ENCODE measurements at places on chromosomes 1 and 21. TPM values are rescaled to one million over a fixed set of nuclear protein-coding genes. Genes with fewer than 3 reads are reported as not detected.

GRCh38 chr1:228748431-228748830 lies 13.2 kb downstream of the RHOU start:
- DNase-seq: no peak

- DNase-seq: no peak
Observed at GRCh38 chr1:245687636-245688535, 533.1 kb downstream of the KIF26B start.

The LCE3E gene
- total RNA-seq: not detected

The PTGER3 gene
- 6.1 TPM for total RNA-seq

Measured in pancreas (tissue), 10 donors.